ENCODE measurements at places on chromosomes 12 and 14.

DNA sequence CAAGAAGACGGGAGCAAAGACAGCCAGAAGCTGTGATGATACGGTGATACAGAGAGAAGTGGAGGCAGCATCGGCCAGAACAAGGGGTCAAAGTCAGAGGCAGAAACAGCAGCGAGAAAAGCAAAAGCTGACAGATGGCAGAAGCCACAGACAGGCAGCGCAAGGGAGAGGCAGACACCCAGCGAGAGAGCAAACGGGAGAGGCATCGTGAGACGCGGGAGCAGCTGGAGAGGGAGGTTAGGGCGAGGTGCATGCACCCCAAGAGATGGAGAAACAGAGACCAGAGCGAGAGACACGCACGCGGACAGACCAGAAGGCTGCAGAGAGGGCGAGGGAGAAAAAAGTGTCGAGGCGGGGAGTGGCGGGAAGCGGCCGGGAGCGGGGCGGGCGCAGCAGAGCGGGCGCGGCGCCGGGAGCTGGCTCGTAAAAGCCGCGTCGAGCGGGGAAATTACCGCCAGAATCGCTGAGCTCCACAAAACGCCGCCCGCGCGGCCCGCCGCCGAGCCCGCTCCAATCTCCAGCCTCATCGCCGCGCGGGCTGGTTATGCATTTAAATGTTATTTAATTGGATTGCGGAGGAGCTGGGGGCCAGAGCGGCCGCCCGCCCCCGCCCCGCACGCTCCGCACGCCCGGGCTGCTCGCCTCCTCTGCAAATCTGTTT, 15.6 kb downstream of the SMUG1 start:
- no peak for DNase-seq

DNA sequence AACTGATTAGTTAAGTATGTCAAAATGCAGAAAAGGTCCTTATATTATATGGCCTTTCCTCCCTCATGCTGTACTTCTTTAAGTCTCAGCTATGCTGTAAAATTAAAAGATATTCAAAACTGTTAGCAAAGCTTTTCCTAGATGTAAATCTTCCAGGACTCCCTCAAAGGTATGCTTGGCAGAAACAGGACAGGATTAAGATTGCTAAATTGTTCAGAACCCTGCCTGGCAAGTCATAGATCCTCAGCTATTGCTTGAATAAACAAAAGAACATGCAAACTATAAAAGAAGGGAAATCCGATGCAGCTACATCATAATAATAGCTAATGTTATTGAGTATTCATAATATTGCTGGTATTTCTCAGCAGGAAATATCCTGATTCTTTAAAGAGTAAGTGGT, 322.6 kb downstream of the CCDC91 start:
- DNase-seq: no peak

DNA sequence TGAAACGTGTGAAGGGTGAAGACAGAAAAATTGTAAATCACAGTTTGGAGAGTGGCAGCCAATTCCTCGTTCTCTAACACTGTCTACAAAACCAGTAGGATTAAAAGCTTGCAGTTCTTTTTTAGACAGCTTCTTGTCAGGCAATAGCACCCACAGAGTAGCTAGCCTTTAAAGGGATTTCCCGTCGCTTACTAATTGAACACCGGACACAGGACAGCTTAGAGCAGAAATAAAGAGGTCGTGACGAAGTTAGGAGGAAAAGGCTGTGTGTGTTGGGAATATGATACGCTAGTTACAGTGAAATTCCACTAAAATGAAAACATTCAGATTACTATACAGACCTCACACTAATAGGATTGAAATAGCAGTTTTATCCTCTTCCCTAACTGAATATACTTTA, 149.1 kb upstream of the FLRT2 start:
- DNase-seq: no peak

DNA sequence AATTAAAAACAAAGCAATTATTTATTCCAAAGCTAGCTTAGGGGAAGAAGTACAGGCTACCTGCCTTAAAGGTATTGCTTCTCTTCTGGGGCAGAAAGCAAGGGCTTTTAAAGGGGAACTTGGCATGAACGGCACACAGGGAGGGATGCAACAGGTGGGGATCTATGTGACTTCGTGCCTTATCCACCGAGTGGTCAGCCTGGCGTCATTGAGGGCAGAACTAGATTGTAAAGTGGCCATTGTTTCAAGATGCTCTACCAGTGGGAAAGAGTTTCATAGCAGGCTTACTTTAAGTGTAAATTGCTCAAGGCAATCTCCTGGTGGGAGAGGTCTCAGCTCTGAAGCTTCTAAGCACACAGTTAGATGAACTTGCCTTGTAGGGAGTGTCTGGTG, 360.4 kb downstream of the ATP23 start:
- no peak for DNase-seq
